ENCODE measurements at places on chromosomes 5 and 9. TPM values are rescaled to one million over a fixed set of nuclear protein-coding genes. Genes with fewer than 3 reads are reported as not detected.
A peak's percentile ranks its signal among the peaks of the same experiment; 100 is the strongest.

- DNase-seq = no peak
Observed at GRCh38 chr9:115997923-115998322, 155.7 kb upstream of the PAPPA start.

- DNase-seq = no peak
Observed at GRCh38 chr9:2591967-2592366, 29.6 kb upstream of the VLDLR start.

DNA sequence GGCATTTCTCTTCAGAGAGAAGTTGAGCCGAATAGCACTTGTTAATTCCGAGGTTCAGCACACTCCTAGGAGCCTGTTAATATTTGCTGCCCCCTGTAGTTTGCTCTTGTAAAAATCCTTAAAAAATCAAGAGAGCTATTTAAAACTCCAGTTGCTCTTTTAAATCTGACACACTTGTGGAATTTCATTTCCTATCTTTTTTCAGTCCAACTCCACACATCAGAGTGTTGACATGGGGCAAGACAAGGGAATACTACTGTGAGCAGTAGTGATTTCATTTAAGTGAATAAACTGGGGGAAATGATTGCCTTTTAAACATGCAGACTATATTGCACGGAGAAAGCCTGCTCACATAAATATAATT, 1096.3 kb upstream of the DMAC1 start:
- DNase-seq = no peak

Gene MSX2
- 29.5 TPM for total RNA-seq

Gene MPDZ
- total RNA-seq = 27.6 TPM

Gene MSMP
- not detected for total RNA-seq

DNA sequence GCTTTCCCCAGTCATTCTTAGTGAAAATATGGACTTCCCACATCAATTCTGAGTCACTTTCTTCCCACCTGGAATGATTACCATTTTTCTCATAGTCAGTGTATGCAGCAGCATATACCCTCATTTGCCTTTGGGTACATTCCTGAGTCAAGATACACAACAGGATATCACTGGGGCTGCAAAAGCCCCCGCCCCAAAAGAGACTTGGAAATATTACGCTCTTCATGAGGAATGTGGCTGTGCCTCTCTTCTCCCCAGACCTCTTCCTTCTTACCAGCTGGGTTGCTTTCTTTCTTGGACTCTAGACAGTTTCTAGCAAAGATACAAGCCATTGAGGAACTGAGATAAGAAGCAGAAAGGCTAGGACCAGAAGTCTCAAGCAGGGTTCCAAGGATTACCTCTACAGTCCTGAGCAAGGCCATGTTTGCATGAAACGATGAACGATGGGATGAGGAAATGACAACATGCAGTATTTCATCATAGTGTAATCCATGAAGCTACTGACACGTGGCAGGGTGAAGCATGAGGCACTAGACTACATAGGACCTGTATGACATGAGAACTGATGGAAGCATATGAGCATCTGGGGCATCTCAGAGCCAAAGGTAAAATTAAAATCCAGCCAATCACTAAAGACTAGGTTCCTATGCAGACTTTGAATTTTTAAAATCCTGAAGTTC, 218.1 kb downstream of the RAB3C start:
- no peak for DNase-seq

Gene ENG
- total RNA-seq = 83.6 TPM

GRCh38 chr5:178839319-178839704, 20.4 kb upstream of the ZNF354B start:
- peak; percentile 79 for DNase-seq

DNA sequence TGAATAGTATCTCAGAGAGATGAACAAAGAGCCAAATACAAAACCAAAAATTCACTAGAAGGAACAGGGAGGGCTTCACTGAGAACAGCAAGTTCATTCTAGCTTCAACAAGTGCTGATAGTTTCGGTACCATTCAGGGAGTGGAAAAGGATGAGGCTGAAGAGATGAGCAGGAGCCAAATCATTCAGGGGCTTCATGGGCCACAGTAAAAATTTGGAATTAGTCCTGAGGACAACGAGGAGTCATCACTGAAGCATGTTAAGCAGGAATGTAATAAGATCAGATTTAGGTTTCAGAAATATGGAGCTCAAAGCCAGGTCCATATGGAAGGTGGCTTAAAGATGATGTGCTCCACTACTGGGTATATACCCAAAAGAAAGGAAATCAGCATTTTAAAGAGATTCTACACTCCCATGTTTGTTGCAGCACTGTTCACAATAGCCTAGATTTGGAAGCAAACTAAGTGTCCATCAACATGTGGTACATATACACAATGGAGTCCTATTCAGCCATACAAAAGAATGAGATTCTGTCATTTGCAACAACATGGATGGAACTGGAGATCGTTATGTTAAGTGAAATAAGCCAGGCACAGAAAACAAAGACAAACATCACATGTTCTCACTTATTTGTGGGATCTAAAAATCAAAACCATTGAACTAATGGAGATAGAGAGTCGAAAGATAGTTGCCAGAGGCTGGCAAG, 36.2 kb downstream of the SPOCK1 start:
- no peak for DNase-seq

DNA sequence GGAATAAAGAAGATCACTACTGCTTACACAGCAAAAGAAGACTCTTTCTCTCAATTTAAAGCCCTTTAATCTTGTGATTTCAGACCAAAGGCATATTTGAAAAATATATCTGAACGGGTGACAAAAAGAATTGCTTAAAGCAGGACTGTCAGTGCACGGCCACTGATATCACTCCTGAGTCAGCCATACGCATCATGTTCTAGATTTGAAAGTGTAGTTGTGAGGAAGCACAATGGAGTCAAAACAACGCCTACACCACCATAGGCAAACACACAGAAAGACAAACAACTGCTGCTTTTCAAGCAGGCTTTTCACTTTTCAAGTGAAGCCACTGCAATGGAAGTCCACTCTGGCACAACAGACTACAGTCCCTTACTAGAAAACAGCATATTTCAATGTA, 141.7 kb downstream of the AUH start:
- DNase-seq = no peak

DNA sequence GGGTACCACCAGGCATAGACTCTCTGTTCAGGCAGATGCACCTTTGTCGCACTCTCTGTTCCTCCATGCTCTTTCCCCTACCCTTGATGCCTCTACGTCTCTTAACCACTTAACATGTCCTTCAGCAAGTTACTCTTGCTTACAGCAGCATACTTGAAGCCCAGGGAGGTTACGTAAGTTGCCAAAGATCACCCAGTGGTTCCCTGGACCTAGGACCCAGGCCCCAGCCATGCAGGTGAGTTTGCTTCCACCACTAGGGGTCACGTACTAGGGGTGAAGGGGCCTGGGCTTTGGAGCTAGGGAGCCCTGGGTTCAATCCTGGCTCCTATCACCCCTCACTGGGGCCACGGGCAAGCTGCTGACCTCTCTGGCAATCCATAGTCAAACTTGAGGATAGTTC, 8.9 kb downstream of the AKNA start:
- no peak for DNase-seq

Gene PCDHGC4
- 3.6 TPM for total RNA-seq

Gene GDF9
- 0.73 TPM for total RNA-seq

GRCh38 chr5:142151436-142152383, 43.1 kb downstream of the NDFIP1 start:
- peak; percentile 56 for DNase-seq

GRCh38 chr9:125635888-125636287, 71.1 kb downstream of the MAPKAP1 start:
- DNase-seq = no peak

Gene PCDHGA12
- total RNA-seq = 5.0 TPM

- DNase-seq = no peak
Observed at GRCh38 chr5:94385767-94386166, 232.6 kb downstream of the KIAA0825 start.

- peak; percentile 81 for DNase-seq
Observed at GRCh38 chr9:113590991-113591898, 127.7 kb downstream of the RGS3 start.

Gene NR5A1
- total RNA-seq = not detected

DNA sequence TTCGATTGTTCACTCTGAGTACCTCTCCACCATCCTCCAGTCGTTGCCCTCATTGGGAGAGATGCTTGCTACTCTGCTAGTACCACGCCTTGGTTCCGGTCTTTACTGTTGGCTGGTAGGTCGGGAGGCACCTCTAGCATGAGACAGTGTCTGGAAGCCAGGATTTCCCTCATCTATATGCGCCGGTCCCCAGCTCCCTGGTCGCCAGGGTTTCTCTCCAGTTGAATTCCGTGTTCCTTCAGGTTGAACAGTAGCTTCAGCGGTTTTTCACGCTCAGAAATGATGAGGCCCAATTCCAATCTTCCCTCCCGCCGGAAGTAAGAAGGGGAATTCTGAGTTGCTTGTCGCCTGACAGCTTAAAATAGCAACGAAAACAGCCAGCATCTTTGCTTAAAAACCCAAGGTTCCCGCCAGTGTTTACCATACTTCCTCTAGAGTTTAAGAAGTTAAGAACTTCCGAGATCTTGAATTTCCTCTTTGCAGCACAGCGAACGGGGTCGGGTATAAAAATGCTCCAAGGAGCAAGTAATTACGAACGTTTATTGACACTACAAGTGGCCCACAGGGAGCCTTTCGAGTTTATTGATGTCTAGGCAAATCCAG, 1.3 kb upstream of the ST8SIA4 start:
- DNase-seq = no peak

GRCh38 chr9:18490641-18491370, 16.9 kb downstream of the ADAMTSL1 start:
- no peak for DNase-seq

GRCh38 chr5:59322894-59323293, 570.6 kb downstream of the PDE4D start:
- DNase-seq = no peak

- no peak for DNase-seq
Observed at GRCh38 chr5:110169461-110169860, 479.7 kb downstream of the MAN2A1 start.

Gene ANKRD18A
- total RNA-seq = 16.6 TPM

Gene OR1L1
- total RNA-seq = not detected

- DNase-seq = no peak
Observed at GRCh38 chr5:151107084-151107483, 26.2 kb upstream of the TNIP1 start.

DNA sequence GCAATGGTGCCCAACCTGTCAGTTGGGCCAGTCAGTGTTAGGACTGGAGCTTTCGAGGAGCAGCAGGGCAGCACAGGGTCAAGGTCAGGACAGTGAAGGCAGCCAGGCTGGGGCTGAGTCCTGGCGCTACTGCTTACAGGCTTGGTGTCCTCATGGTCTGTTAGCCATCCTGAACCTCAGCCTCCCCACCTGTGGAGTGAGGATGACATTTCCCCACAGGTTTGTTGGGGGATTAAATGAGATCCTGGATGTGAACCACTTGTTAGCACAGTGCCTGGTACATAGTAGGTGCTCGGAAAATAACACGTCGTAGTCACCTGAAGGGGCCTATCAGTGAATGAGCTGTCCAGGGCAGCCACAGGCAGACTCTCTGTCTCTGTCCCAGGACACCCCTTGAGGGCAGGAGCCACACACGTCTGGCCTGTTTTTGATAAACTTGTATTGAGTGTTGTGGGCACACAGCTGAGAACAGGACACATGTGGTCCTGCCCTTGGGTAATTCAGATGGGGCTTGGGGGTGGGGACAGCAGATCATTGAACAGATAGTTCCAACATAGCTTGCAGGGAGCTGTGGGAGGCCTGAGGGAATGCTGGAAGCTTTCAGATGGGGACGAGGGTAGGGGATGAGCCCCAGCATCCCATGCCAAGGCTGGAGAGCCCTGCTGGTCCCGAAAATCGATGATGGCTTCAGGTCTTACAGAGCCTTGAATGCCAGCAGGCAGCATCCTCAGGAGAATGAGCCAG, 69.3 kb downstream of the AMBP start:
- peak; percentile 29 for DNase-seq

Gene TTC23L
- total RNA-seq = 2.8 TPM

Gene GSN
- total RNA-seq = 510 TPM

GRCh38 chr5:6176102-6176693, 202.1 kb downstream of the MED10 start:
- DNase-seq = no peak

- no peak for DNase-seq
Observed at GRCh38 chr5:137336565-137337120, 162.5 kb downstream of the SPOCK1 start.

Gene GCNT1
- 9.9 TPM for total RNA-seq

Gene NDFIP1
- total RNA-seq = 69.6 TPM

DNA sequence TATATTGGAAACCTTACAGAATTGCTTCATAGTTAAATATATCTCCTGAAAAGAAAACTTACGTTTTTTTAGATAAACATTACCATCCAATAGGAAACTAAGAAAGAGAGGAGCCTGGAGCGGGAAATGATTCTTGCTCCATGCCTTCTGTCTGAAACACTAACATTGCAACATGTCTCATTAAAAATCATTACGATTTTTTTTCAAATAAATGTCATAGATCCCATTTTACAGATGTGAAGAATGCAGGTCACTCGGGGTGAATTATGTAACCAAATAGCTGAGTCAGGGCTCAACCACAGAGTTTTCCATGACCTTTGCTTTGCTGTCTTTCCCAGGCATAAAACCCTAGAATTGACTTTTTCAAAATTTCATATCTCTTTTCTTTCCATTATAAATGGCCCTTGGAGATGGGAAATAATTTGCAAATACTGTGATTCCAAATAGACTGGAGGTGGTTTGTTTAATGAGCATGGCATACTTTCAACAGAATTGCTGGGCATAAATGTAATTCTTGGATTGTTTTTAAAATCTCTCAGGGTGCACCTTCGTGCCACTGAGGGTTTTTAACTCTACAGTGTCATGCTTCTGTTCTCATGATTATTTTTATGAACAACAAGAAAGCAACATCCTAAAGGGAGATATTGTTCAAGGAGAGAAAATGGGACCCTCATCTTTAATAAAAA, 302.8 kb downstream of the EBF1 start:
- DNase-seq = no peak

- DNase-seq = no peak
Observed at GRCh38 chr5:99059685-99060084, 130.9 kb upstream of the CHD1 start.

DNA sequence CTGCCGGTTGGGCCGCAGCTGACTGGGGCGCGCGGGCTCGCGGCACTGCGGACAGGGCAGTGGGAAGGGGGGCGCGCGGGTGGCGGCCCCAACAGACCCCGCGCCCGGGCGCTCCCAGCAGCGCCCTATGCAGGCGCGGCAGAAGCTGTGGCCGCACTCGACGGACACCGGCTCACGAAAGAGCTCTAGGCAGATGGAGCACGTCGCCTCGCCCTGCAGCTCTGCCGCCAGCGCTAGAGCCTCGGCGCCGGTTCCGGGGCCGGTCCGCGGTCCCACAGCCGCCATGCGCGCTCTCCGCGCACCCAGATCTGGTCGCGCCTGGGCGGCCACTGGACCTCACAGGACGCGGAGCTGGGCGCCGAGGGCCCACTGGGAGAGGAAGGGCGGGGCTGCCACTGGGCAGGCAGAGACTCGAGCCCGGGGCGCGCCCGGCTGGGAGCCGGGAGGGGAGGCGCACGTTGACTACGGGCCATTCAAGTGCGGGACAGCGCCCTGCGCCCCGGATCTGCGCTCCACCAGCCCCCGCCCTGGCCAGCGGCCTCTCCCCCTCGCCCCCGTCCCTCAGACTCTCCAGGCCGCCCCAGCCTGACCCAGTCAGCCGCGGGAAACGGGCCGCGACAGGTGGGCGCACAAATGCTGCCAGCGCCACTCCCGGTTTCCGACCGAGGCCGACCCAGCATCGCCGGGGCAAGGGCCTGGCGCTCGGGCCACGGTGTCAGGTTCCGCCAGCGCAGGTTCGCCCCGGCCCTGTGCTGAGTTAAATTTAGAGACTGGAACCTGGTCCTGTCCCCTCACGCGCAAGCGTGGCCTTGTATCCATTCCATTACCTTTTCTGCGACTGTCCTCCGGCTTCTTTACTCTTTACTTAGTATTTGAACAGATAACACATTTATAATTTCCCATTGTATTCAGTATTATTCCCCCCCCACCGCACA, at the start of gene TRIM7:
TRIM7 (minus strand) TSS at position 371 of the 935 bp plus-strand sequence; CDS start at position 285, 86 bp downstream.
- DNase-seq = peak; percentile 57

Data from ureter (tissue), 1 donor.